Stimulated activated CD4-positive, alpha-beta T cell treated with anti-CD3 and anti-CD28 coated beads, Interleukin-1b, Interleukin-23, amount 100 ng/mL, for 4 hours (primary cell): ENCODE measurements at places on chromosomes 2 and 18.
A peak's percentile ranks its signal among the peaks of the same experiment; 100 is the strongest.

- no peak for DNase-seq
Measured at GRCh38 chr2:31404302-31404701, 10.2 kb downstream of the XDH start.

GRCh38 chr2:20988905-20989304 lies 55.0 kb downstream of the APOB start:
- DNase-seq = no peak

DNA sequence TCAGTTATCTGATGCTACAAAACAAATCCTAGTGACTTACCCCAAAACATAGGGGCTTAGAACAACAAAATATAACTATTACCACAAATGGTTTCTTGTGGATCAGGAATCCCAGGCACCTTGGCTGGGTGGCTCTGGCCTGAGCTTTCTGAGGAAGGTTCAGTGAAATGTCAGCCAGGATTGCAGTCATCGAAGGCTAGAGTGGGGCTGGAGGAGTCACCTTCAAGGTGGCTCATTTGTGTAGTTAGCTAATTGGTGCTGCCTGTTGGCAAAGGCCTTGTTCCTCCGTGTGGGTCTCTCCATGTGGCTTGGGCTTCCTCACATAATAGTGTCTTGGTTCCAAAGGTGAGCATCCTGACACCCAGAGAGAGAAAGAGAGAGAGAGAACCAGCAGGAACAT lies 57.4 kb downstream of the COPS8 start:
- DNase-seq = no peak

GRCh38 chr18:38454764-38455469 lies 889.3 kb upstream of the CELF4 start:
- DNase-seq = no peak

GRCh38 chr2:64708829-64709228 lies 55.1 kb upstream of the SERTAD2 start:
- DNase-seq = no peak

DNA sequence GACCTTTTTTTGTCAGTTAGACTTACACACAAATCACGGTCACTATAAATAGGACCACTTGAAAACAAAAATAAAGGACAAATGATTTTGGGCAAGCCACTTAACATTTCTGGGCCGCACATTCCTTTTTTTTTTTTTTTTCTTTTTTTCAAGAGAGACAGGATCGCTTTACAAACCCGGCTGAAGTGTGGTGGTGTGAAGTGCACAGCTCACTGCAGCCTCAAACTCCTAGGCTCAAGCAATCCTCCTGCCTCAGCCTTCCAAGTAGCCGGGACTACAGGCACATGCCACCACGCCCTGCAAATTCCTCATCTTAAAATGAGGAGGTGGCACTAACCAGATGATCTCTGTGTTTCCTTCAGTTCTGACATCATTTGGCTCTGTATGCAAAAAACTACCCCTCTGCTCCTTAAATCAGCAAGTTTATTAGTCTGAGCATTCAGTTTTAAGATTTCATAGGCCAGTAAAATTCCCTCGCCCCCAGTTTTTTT lies 28.3 kb upstream of the MRO start:
- no peak for DNase-seq

DNA sequence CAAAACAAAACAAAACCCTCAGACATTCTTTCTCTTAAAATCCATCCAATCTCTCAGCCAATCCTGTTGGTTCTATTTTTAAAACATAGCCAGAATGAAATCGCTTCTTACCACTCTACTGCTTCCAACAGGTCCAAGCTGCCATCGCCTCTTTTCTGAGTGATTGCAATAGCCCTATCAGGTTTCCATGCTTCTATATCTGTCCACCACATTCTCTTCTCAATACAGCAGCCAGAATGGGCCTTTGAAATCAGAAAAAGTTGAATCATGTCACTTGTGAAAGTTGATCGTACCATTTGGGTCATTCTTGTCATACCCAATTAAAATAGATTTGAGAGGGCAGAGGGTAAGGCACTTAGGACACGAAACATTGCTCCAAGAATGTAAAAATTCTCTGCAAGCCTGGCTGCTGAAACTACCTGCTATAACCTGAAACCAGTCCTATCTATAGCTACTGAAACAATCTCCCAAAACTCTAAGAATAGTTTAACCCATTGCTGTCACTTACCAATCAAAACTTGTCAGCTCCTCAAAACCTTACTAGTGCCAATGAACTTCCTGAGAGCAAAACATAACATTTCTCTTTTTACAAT lies 3.3 kb upstream of the MTLN start:
- DNase-seq = no peak

GRCh38 chr2:38390947-38391346 lies 13.9 kb upstream of the ATL2 start:
- DNase-seq = no peak

- no peak for DNase-seq
Measured at GRCh38 chr2:191051825-191052778, 38.1 kb upstream of the STAT1 start.

- no peak for DNase-seq
Measured at GRCh38 chr18:48725562-48725961, 186.7 kb downstream of the CTIF start.

DNA sequence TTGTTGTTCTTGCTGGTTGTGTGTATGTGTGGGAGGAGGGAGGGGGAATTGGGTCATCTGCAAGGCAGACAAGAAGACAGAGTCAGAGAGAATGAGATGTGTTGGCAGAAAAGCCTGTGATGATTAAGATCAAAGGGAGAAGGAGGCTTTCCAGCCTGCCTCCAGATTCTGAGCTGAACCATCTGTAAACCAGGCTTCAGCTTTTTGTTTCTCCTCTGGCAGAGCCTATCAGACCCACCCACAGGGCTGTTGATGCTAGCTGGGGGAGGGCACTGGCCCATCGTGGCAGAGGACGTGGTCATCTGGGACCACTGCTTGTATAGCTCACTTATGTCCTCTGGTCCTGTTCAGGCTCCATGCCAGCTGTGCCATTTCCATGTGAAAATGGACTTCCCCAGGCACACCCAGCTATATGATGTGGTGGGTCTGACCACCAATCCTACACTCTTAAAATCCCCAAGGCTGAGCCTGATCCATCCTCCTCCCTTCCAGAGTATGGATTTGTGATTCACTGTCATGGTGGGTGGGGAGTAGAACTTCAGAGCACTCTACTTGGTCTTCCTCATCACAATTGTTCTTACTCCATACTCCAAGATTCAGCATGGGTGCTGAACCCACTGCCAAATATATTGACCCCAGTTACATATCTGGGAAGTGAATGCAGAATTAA lies 27.8 kb upstream of the COL6A3 start:
- DNase-seq = no peak

- DNase-seq = no peak
Measured at GRCh38 chr2:74507926-74508520, 528 bp upstream of the PCGF1 start.

DNA sequence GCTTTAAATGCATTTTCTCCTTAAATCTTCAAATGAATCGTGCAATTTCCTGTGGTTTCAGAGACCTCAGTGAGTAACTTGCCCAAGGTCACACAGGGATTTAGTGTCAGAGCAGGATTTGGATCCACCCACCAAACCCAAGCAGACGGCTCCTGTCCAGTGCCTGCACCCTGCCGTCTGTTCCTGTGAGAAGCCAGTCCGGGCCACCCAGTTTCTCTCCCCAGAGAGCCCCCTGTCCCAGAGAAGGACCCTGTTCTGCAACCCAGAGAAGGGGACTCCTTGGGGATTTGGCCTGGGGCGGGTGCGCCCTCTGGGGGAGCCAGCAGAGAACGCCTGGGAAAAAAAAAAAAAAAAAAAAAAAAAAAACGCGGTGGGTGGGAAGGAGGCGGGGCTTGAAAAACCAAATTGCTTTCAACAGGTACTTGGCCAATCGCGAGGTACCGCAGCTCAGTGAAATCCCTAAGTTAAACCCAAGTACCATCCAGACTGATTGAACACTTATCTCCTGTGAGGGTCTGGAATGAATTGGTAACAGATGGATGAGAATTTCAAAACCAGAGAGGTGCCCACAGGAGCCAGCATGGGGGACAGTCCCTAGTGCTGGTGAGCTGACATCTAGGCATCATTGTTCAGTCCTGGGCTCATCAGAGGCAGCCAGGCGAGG lies 30.9 kb upstream of the REEP1 start:
- peak; percentile 24 for DNase-seq

DNA sequence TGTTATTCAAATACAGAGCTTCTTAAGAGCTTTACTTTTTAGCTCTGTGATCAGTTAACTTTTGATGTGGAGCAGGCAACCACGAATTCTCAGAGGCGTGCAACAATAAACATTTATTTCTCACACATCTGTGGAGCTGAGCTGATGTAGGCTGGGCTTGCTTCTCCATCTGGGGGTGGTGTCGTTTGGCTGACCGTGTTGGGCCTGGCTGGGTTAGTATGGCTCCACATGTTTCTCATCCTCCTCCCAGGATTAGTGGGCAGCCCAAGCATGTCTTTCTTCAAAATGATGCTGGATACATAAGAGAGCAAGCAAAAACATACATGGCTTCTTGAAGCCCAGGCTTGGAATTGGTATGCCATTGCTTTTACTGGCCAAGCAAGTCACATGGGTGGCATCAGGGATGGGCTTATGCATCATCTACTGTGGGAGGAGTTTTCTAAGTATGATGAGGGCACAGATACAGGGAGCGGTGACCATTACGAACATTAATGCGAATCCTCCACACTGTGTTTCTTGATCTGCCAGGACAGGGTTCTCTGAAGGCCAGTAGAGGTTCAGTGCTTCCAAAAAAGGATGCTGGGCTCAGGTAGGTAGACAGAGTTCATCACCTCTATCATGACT lies 157.0 kb upstream of the TNP1 start:
- no peak for DNase-seq

- DNase-seq = no peak
Measured at GRCh38 chr2:118593257-118593656, 254.2 kb downstream of the EN1 start.

DNA sequence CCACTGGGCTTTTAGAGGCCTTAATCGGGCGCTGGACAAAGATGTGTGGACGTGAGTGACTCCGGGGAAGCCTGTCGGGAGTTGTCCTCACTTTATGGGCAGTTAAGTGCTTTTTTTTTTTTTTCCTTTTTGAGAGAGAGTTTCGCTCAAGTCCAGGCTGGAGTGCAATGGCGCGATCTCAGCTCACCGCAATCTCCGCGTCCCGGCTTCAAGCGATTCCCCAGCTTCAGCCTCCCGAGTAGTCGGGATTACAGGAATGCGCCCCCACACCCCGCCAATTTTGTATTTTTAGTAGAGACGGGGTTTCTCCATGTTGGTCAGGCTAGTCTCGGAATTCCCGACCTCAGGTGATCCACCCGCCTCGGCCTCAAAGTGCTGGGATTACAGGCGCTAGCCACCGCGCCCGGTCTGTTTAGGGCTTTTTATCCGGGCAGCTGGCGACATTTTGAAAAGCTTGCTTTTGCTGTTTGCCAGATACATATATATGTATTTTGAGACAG lies 1.5 kb downstream of the MSH6 start:
- DNase-seq = no peak

GRCh38 chr2:45654250-45654649 lies 2.8 kb downstream of the PRKCE start:
- DNase-seq = no peak

DNA sequence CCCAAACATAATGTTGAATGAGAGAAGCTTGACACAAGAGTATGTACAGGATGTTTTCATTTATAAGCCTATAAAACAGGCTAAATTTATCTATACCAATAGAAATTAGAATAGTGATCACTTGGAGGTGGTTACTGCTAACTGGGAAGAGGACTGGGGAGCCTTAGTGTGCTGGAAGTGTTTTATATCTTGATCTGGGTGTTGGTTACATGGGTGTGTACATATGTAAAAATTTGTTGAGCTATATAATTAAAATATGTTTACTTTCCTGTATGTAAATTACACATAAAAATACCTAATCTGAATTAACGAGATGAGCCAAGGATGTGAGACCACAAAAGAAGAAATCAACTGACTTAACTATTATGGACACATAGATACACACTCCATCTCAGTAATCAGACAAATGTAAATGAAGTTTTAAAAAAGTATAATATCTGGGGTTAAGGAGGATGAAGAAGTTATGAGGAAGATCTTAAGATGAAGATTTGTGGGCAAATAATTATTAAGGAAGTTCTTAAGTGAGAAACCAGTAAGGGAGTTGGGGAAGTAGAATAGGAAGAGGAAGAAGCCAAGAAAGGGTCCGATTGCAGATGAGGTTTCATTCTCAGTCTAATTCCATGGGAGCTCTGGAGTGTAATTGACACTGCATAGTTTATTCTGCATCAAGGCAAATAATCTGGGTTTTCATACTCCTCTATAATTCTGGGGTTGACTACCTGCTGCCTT lies 32.3 kb upstream of the NABP1 start:
- no peak for DNase-seq

GRCh38 chr18:62331581-62332356 lies 6.7 kb downstream of the TNFRSF11A start:
- DNase-seq = no peak

DNA sequence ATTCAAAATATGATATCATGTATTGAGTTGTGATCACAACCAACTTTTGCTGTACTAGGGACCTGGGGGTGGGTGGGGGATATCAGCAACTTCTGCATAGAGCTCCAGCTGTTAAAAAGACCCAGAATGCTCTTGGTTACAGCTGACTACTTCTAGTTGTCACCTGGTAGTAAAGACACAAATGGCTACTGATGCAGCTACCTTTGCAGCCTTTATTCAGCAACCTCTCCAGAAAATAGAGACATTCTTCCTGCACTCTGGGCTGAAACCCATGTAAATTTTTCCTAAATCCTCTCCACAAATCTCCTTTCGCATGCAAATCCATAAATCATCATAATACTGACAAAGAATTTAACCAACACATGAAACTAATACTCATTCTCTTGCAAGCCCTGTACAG lies 238.3 kb downstream of the TCF4 start:
- DNase-seq = no peak

- no peak for DNase-seq
Measured at GRCh38 chr2:24521162-24521857, 30.3 kb downstream of the NCOA1 start.

- no peak for DNase-seq
Measured at GRCh38 chr2:43030551-43031307, 195.7 kb downstream of the ZFP36L2 start.

DNA sequence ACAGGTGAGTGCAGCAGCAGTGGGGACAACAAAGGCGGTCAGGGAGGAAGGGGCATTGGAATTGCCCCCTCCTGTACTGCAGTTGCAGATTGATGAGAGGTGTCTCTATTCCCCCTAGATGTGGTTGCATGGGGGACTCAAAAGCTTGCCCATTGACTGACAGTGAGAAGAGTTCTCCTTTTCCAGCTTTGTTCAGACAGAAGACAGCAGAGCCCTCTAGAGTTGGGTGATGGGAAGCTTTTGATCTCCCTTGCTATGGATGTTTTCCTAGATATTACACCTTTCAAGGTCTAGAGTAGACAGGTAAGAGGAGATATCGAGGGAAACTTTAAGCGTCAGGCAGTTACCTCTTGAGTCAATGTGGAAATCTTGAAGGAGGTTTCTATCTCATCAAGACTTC lies 2.9 kb downstream of the PROKR1 start:
- no peak for DNase-seq

GRCh38 chr2:2681711-2682251 lies 350.7 kb upstream of the MYT1L start:
- no peak for DNase-seq

GRCh38 chr2:196801674-196802261 lies 2.3 kb upstream of the GTF3C3 start:
- DNase-seq = no peak
